Fibroblast of skin of left biceps (primary cell): ENCODE measurements at places on chromosomes 12 and 14.

- peak; percentile 12 for DNase-seq
Measured at GRCh38 chr14:69355607-69356281, 42.4 kb downstream of the ERH start.

DNA sequence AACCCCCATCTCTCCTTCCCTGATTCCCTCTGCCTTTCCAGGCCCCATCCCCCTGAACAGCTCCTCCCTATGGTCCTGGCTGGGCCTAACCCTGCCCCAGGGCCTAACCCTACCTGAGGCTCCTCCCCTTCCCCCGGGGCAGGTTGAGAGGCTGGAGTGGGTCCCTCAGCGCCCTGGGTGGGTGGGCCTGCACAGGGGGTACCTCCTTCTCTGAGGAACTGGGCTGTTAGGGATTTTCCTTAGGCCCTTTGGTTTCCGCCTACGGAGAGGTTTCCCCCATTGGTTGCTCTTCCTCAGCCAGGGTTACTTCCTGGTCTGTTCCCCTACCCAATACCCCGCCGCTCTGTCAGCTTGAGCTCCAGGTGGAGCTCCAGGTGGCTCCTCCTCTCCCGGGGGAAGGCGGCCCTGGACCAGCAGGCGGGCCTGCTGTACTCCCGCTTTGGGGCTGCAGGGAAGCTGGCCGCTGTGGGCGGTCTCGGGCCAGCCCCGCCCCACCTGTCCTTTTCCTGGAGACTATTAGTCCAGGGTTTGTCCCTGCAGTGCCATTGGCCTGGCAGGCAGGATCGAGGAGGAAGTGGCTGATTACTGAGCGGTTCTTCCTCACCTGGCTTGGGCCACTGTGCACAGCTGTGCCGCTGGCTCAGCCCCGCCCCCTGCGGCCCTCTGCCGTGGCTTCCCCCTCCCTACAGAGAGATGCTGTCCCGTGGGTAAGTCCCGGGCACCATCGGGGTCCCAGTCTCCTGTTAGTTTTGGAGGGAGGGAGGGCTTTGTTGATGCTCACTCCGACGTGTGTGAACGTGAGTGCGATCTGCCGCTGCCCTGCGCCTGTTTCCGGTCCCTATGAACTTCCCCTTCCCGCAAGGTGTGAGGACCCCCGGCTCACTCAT, 2.5 kb downstream of the C12orf57 start:
- no peak for DNase-seq

DNA sequence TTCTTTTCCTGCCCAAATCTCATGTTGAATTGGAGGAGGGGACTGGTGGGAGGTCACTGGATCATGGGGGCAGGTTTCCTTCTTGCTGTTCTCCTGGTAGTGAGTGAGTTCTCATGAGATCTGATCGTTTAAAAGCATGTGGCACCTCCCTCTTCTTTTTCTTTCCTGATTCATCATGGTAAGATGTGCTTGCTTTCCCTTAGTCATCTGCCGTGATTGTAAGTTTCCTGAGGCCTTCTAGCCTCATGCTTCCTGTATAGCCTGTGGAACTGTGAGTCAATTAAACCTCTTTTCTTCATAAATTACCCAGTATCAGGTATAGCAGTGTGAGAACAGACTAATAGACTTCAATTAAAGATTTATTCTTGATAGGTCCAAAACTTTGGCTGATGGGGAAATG, 83.5 kb downstream of the CAND1 start:
- DNase-seq = no peak

GRCh38 chr12:112322441-112322840, 59.8 kb downstream of the HECTD4 start:
- DNase-seq = no peak

DNA sequence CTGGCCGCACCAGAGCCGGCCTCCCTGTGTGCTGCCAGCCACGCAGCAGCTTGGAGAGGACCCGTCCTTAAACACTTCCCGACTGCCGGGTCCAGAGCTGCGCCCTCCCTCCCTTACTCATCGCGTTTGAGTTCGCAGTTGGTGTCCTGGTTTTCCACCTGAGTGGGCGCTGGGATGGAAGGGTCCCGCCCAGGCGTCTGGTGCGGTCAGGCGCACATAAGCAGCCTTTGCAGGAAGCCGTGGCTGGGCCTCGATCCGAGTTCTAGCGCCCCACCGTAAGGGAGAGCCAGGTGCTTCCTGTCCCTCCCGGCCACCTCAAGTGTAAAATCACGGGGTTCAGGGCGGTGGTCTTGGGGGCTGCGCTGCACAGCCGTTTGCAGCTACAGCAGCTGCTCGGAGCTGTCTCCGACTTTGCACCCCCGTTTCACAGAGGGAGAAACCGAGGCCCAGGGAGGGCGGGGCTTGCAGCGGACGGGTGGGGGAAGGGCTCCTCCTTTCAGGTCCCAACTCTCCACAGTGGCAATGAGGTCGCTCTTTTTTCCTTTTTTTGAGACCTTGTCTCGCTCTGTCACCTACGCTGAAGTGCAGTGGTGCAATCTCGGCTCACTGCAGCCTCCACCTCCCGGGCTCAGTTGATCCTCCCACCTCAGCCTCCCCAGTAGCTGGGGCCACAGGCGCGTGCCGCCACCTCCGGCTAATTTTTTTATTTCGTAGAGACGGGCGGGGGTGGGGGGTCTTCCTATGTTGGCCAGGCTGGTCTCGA, 51.3 kb downstream of the LRCOL1 start:
- no peak for DNase-seq

DNA sequence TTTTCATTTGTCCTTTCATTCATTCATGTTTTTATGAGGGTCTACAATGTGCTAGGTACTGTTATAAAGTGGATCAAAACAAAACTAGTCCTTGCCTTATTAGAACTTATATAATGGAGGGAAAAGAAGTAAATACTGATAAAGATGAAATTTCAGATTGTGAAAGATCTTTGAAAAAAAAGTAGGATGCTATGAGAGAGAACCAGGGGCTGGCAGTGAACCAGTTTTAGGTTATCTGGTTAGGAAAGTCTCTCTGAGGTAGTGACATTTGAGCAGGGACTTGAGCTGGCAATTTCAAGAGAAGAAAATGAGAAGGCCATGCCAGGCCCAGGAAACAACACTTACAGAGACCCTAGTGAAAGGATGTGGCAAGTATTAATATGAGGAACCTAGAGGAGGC, 57.3 kb upstream of the E2F7 start:
- no peak for DNase-seq

GRCh38 chr14:75826599-75826998, 155.2 kb downstream of the TGFB3 start:
- no peak for DNase-seq
